Type B pancreatic cell (in vitro differentiated cells): ENCODE measurements at places on chromosomes 2 and 18. TPM values are rescaled to one million over a fixed set of nuclear protein-coding genes. Genes with fewer than 3 reads are reported as not detected.

DNA sequence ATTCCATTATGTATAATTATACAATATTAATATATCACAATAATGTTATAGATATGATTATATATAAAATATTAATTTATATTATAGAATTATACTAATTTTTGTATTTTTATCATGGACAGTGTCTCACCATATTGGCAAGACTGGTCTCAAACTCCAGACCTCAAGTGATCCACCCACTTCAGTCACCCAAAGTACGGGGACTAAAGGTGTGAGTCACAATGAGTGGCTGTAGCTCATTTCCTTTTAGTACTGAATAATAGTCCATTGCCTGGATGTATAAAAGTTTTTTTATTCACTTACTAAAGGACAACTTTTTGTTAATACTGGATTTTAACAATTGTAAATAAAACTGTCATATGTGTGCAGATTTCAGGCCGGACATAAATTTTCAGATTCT lies 417.6 kb upstream of the LINC00305 start:
- no peak for DNase-seq

The SP140L gene
- 6.6 and 13.7 TPM in 2 replicates for total RNA-seq

The ZNF516 gene
- total RNA-seq, result 34.1 and 71.2 TPM in 2 replicates

DNA sequence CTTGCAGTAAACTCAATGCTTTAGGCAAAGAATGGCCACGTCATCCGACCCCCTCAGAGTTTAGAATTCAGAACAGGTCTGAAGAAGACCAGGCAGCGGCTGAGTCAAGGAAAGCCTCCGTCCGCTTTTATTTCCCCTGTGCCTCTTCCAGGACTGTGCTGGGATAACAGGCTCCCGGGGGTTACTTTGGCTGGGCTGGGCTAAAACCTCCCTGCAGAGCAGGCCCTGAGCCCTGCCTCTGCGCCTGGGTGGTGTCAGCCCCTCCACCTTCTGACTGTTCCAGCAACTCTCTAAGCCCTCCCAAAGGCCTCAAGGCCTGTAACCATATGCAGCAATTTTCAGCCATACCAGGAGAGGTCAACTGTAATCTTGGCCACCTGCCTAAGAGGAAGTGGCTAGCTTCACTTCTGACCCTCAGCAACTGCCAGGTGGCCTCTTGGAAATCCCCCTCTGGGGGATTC lies 166.5 kb downstream of the RPIA start:
- DNase-seq, result no peak

The CMPK2 gene
- 4.4 and 7.2 TPM in 2 replicates for total RNA-seq

DNA sequence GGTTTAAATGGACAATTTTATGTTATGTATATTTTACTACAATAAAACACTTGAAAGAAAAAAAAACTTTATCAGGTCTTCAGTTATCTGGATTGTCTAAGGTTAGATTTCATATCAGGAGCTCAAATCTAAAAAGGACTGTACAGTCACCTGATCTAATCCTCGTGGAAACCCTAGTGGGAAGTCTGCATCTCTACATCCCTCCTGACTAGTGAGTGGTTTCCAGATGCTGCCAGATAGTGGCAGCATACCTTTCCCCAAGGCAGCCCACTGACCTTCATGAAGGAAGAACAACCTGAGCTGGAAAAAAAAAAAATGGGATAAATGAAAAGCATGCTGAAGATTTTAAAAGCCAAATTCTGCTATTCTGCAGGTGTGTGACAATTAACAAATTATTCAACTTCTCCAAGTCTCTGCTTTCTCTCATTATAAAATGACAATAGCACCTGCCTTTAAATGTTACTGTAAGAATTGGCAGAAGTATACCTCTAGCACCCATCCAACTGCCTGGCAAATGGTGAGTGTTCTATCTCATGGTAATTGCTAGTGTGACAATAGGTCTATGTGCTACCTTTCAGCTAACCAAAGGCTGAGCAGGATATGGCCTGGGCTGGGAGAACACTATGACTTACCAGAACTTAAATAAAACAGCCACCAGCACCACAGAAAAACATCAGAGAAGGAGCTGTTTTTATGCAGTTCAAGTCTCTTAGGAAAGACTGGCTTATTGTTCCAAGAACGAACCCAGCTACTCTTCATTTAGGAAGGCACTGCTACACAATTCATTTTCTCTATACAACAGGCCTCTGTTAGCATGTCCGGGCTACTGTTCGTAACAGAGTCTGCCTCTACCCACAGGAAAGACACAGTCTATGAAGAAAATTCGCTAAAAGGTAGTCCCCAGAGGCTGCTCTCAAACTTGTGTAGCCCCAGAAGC lies 8.6 kb downstream of the CLASP1 start:
- no peak for DNase-seq

The IL1R1 gene
- total RNA-seq, result 15.8 and 31.7 TPM in 2 replicates
